ENCODE measurements at places on chromosomes 6 and 20.
A peak's percentile ranks its signal among the peaks of the same experiment; 100 is the strongest.

DNA sequence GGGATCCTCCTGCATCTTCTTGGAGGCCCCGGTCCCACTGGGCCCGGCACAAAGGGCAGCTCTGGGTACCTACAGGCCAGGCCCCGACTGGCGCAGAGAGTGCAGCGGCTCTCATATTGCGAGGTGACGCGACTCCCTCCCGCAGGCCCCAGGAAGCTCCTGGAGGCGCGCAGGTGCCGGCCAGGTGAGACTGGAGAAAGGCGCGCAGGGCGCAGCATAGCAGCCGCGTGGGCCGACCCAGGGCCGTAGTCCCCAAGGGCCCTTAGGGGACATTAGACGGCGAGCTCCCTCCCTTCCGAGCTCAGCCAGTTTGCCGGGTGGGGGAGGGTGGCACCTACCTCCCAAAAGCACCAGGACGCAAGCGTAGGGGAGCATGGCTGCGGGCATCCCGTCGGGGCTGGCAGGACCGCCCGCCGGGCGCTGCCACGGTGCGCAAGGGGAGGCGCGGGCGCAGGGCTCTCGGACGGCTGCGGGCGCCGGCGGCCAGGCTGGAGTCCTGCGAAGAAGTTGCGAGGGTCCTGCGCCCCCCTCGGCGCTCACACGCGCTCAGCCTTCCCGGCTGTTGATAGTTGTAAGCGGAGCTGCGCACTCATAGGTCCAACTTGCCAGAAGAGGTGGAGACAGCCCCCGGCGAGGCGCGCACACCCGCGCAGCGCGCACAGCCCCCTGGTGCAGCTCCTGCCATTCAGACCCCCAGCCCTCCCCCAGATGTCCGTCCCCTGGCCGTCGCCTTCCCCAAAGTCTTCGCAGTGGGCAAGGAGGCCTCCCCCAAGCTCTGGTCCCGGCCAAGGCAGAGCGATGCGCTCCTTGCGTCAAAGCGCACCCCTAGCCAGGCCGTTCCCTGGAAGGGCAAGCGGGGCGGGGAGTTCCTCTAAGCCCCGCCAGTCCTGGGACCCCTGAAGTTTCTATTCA is 622 bp downstream of the APCDD1L start:
- peak; percentile 7 for DNase-seq

- DNase-seq, result no peak
Observed at GRCh38 chr6:43849844-43850243, 79.8 kb downstream of the VEGFA start.

DNA sequence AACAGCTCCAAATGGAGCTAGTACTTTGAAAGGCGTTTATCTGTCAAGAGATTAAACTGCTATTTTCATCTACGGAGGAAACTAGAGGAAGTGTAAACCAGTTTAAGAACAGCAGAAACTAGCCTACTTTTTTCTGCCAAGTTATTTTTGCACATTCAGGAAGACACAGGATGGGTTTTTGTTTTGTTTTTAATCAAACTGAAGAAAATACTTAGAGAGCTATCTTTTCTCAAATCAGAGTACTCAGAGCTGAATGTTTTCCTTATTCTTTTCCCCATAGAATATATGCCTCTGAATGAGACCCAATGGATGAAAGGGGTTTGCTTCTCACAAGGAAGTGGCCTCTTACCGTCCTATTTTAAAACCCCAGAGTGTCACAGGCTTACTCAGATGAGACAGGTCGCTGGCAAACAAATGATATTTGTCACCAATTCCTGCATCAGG is 538.5 kb downstream of the CD83 start:
- no peak for DNase-seq

- no peak for DNase-seq
Observed at GRCh38 chr6:90369651-90370050, 73.0 kb upstream of the BACH2 start.

- no peak for DNase-seq
Observed at GRCh38 chr6:168096271-168096764, 17.3 kb upstream of the FRMD1 start.

DNA sequence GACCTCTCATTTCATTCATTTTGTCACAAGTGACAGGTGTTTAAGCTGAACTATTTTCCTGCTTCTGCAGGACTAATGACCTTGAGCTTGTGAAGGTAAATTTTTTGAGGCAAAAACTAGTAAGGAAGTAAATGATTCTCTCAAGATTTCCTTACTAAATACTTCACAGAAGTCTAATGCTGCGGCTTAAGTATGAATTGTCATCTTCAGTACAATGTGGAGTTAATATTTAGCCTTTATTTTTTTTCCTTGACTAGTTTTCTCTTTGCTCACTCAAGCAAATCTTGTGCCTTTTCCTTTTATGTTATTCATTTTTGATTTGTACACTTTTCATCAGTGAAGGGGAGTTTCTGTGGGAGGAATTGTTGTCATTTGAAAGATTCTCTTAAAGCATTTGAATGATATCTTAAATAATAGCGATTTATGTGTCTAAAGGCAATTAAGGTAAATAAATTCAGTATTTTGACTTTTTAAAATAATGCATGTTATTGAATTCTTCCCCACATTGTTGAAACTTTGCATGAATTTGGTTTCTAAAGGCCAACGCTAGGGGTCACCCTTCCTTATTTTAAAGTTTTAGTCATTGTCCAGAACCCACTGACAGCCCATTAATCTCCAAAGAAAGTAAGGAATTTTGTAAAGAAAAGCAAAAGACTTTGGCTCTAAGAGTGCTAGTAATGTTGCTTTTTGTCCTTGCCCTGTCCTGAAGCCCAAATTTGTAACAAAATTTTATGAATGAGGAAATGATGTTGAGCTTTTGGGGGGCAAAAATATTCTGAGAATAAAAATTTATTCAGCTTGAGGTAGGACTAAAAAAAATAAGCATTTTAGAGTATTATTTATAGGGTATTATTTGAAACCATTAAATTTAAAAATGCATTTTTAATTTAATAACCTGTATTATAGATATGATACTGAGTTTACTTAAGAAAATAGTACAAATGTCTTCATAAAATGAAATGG is 157.4 kb upstream of the LAMA2 start:
- DNase-seq, result peak; percentile 73

DNA sequence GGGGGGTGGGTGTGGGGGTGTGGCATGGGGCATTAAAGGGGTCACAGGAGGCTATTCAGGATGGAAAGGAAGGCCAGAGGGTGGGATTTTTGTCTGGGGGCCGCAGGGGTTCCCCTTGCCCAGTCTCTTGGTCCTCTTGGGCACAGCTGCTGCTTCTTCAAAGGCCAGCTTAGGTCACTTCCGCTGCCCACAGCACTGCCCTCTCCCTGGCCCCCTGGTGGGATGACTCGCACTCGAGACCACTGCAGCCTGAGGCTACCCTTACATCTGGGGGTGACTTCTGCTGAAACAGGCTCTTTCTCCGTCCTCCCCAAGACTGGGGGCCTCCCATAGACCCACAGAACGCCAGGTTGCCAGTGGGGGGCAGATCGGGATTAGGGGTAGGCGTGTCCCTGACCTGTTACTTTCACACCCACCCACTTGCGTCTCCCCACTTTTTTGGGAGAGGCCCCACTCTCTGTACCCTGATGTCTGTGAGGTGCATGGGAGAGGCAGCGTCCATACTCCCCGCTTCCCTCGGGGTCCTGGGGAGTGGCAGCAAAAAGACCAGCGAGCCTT is 1.3 kb downstream of the LKAAEAR1 start:
- no peak for DNase-seq

DNA sequence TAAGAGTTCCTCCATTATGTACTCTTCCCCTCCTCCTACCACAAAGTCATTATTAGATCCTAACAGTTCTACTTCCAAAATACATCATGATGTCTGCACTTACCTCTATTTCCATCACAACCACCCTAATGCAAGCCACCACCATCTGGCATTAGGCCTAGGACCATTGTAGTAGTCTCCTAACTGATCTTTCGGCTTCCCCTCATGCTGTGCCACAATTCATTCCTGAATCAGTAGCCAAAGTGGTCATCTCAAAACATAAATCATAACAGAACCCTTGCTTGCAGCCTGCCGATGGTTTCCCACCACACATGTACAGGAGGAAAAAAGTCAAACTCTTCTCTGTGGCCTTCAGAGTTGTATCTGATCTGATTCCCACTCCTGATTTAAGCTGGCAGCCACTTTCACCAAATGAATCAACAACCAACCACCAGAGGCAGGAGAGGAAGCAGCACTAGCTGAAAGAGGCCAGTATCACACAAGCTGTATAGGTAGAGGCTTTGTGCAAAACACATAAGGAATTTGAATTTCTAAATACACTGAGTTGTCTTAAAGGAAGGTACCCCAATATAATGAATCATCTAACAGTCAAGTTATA is 26.1 kb downstream of the FAM184A start:
- DNase-seq, result no peak

DNA sequence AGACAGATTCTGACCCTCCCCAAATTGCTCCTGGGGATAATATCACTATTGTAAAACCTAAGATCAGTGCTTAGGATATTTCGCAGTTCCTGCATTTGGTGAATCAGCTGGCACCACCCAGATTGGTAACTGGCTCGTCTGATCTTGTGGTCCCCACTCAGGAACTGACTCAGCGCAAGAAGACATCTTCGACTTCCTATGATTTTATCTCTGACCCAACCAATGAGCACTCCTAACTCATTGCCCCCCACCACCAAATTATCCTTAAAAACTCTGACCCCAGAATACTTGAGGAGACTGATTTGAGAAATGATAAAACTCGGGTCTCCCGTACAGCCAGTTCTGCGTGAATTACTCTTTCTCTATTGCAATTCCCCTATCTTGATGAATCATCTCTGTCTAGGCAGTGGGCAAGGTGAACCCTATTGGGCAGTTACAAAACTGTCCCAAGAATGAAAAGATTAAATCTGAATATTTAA is 55.7 kb upstream of the PRND start:
- DNase-seq, result peak; percentile 62

- no peak for DNase-seq
Observed at GRCh38 chr6:36605143-36605542, 11.0 kb downstream of the SRSF3 start.

GRCh38 chr6:126002755-126003679 is 16.7 kb downstream of the TRMT11 start:
- no peak for DNase-seq

DNA sequence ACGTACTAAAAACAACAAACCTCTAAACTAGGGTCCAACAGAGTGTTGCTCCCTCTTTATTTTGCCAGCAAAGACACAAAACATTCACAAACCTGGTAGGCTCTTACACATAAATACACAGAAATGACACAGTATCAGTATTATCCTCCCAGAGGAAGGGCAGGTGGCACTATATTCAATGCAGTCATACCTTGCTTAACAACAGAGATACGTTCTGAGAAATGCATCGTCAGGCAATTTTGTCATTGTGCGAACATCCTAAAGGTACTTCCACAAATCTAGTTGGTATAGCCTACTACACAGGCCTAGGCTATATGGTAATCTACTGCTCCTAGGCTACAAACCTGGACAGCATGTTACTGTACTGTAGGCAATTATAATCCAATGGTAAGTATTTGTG is 9.6 kb downstream of the ZBTB2 start:
- no peak for DNase-seq

- no peak for DNase-seq
Observed at GRCh38 chr20:19749618-19750071, 8.4 kb upstream of the RIN2 start.

- DNase-seq, result no peak
Observed at GRCh38 chr20:57870597-57871236, 160.9 kb upstream of the PMEPA1 start.

- DNase-seq, result no peak
Observed at GRCh38 chr6:131654326-131654725, 17.2 kb downstream of the ENPP3 start.

DNA sequence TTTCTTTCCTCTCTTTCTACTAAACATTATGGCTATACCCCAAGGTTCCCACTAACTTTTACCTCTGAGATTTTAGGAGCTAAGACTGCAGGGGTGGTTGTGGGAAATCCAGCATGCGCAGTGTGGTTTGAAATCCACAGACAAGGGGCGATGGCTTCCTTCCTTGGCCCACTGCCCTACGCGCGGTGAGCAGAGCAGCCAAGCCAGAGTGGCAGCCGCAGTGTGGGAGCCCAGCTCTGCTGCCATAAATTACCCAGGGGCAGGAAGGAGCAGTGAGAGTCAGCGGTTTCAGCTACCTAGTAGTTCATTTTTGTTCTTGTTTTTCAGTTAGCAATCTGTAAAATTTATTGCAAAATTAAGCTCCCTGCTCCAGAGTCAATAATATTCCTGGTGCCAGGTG is 101.4 kb downstream of the BMP2 start:
- DNase-seq, result no peak

DNA sequence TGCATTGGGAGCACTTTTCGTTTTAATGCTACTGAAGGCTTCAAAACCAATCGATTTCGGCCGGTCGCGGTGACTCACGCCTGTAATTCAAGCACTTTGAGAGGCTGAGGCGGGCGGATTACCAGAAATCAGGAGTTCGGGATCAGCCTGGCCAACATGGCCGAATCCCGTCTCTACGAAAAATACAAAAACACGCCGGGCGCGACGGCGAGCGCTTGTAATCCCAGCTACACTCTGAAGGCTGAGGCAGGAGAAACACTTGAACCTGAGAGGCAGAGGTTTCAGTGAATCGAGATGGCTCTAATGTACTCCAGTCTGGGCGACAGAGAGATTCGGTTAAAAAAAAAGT is 58.4 kb downstream of the TRIM38 start:
- DNase-seq, result peak; percentile 65

DNA sequence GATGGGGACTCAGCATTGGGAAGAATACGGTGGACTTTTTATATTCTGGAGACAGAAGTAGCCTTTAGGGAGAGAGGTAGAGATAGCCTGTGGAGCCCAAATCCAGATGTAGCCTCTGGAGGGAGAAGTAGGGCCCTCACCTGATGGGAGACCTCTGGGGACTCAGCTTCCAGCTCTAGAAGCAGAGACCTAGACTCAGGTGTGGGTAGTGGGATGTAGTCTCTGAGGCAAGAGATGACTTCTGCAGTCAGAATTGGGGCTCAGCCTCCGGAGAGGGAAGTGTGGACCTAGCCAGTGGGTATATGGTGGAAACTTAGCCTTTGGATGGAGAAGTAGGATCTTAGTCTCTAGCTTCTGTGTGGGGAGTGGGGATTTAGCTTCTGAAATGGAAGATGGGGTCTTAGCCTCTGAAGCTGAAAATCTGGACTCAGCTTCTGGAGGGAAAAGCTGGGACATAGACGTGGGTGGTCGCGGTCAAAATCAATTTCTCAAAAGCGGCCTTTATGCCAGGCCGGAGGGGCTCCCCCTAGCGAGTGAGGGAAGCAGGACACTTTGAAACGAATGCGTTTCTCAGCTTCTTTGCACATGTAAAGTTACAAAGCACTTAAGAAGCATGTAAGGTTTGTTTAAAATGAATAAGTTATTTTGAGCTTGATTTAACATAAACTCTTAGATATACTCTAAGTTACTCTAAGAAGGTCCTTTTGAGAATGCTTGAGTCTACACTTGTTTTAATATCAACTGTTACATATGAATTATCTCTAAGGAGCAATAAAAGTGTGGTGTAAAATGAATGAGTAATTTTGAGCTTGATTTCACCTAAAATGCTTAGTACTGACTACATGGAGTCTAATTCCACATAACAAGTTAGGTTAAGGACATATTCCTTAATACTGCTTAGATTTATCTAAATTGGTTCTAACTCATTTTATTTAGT is 12.9 kb upstream of the ZNF343 start:
- DNase-seq, result peak; percentile 73

DNA sequence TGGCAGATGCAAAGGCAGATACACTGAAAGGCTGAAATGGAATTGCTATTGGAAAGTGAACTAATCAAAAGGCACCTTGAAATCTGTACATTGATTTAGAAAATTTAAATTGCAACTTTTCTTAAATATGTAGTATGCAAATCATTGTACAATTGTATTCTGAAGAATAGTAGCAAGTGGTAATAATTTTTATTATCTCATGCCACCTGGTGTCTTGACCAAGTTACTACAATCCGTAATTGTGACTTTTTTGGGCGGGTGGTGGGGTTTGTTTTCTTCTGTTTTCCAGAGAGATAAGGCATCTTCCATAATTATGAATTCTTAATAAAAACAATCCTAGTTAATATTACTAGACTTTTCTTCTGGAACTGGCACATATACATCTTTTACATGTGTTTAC is 12.5 kb upstream of the BCKDHB start:
- peak; percentile 3 for DNase-seq
